Urothelium cell line (cell line): ENCODE measurements at places on chromosomes 1 and 21.

DNA sequence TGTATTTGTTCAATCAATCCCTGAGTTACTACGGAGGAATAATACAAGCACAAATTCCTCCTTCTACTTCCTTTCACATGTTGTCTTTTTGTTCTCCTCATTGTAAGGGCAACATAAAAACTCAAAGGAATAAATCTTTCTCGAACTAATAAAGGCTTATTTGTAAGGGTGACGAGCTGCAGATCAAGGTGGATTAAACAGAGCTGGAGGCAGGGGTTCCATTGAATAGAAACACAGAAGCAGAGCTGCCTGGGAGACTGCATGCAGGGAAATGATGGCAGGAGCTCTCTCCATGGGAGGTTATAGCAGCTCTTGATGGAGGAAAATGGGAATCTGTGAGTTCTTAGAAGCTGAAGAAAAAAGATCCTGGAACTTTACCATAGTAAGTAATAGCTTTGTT lies 160.2 kb downstream of the CYYR1 start:
- DNase-seq = no peak

GRCh38 chr1:112054510-112054909 lies 65.0 kb upstream of the KCND3 start:
- DNase-seq = no peak

- peak; percentile 71 for DNase-seq
These were observed 108.3 kb downstream of the HIVEP3 start for GRCh38 chr1:41810446-41810845.

DNA sequence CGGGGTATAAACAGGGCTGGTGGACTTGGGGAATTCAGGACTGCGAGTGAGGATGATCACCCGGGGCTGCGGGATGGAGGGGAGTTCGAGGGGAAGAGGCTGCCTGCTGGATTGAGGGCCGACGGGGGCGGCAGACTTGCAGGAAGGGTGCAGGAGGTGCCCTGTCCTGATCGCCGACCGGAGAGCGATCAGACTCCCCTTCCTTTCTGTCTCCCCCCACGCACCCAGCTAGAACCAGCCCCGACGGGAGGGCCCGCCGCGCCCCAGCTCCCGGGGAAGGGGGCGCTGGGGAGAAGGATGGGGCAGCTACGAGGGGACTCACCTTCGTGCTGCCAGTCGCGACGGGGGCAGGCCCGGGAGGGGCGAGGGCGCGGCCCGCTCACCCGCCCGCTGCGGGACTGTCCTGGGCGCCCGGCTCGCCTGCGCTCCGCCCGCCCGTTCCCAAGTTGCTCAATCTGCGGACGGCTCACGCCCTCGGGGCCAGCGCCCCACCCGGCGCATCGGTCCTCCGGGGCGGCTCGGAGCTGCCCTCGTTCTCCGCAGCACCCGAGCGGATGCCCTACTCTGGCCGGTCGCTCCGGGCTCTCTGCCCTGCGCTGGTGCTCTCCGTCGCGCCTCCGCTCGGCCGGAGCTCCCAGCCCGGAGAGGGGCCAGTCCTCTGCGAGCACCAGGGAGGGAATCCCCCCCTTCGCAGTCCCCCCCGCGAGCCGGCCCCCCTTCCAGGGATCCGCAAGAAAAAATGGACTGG lies at the start of gene RSPO1:
Gene RSPO1, minus strand, starts transcription at position 649 of the 748 bp plus-strand sequence. CDS start 5,231 bp downstream, outside the sequence.
- DNase-seq = peak; percentile 52

DNA sequence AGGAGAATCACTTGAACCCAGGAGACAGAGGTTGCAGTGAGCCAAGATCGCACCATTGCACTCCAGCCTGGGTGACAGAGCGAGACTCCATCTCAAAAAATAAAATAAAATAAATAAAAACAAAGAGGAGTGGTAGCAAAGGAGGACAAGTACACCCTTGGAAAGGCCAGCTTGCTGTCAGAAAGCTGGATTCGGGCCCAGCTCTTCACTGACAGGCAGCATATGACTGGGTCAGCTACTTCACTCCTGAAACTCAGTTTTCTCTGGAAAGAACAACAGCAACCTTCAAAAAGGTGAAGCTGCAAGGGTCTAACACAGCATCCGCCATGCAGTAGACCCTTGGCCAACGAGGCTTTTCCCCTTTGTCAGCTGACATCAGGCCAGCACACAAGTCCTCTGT lies 156.0 kb upstream of the TIAM1 start:
- DNase-seq = no peak

DNA sequence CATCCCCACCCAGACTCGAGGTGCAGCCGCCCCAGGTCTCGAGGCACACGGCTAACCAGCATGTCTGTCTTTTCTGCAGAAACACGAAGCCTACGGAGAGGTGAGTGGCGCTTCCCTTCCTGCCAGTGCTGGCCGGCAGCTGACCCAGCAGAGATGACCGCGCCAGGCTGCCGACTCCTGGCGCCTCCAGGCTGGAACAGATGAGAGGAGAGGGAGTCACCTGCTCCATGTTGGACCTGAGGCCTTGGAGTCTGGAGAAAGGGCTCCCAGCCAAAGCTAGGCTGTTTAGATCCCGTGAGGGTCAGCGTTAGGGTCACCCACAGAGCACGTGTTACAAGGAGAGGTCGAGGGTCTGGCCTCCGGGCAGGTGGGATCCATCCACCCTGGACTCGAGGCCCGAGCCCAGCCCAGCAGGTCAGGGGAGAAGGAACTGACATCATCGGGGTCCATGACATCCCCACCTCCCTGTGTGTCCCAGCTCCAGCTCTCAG lies 14.9 kb downstream of the COL6A2 start:
- no peak for DNase-seq

- no peak for DNase-seq
These were observed 10.4 kb upstream of the IFNAR2 start for GRCh38 chr21:33219300-33219699.

DNA sequence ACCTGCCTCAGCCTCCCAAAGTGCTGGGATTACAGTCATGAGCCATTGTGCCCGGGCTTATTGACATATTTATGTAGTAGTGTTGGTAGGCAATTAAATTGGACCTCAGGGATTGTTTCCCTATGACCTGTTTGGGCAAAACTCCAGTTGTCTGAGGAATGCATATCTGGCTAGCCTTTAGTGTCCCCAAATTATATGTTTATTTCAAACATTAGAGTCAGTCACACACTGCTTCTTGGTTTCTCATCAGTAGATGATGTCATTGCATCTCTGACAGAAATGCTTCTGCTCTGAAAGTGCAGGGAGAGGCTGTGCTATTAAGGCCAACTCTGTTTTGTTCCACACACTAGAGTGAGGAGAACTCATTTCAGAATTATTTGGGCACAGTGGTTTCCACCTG lies 12.5 kb downstream of the PIP5K1A start:
- no peak for DNase-seq

- no peak for DNase-seq
These were observed 35.2 kb upstream of the KCNJ15 start for GRCh38 chr21:38221594-38221993.

GRCh38 chr1:40610156-40610555 lies 55.3 kb downstream of the RIMS3 start:
- no peak for DNase-seq

DNA sequence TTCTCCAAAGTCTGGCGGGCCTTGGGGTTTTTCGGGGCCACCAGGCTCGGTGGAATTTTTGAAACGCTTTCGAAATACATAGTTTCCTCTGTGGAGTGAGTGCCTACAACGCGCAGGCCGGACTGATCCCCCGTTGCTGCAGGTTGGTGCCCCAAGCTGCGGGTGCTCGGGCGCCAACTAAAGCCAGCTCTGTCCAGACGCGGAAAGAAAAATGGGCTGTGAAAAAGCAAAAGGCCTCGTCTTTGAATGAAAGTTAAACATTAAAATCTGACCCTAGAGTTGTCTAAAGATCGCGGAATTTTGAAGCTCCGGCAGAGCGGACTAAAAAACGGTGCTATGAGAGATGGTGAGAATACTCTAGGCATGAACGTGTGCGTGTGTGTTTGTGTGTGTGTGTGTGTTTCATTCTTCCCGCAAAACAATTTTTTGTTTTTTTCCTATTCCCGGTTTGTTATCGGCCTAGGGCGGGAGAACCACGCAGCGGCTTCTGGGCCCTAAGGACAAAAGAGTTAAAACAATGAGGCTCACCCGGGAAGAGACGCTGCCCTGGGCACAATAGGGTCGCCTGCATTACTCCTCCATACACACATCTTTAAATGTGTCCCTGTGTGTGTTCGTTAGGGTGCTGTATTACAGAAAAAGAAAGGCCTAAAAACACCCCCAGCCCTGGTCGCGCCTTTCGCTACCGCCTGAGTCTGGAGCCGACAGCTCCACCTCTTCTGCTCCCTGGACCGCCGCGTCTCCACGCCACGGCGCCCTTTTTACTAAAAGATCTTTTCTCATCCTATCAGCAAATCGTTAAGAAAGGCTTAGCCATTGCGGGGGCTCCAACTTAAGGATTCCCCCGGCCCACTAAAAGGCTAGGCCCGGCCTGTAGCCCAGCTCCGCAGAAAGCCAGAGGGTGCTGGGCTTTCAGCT lies 3.2 kb downstream of the TBX15 start:
- DNase-seq = no peak

DNA sequence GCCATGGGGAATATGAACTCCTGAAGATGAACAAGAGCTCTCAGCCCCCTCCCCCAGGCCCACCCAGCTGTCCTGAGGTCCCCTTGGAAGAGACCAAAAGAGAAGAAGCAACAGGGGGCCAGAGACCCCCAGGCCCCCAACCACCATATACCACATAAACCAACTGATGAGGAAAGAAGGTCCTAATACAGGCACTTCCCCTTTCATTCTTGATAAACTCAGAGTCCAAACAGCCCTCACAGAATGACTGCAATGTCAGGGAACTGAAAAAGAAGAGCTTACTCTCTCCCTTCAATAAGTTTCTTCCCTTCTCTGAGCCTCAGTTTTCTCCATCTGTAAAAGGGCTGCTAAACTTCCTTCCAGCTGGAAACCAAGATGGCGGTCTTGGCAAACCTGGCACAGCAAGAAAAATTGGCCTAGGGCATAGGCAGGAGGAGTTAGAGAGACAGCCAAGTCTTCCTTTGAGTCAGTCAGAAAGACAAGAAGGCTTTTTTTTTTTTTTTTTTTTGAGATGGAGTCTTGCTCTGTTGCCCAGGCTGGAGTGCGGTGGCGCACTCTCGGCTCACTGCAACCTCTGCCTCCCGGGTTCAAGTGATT lies 90.5 kb downstream of the VWA5B1 start:
- DNase-seq = no peak

GRCh38 chr1:109995536-109995935 lies 11.0 kb downstream of the AHCYL1 start:
- DNase-seq = no peak

DNA sequence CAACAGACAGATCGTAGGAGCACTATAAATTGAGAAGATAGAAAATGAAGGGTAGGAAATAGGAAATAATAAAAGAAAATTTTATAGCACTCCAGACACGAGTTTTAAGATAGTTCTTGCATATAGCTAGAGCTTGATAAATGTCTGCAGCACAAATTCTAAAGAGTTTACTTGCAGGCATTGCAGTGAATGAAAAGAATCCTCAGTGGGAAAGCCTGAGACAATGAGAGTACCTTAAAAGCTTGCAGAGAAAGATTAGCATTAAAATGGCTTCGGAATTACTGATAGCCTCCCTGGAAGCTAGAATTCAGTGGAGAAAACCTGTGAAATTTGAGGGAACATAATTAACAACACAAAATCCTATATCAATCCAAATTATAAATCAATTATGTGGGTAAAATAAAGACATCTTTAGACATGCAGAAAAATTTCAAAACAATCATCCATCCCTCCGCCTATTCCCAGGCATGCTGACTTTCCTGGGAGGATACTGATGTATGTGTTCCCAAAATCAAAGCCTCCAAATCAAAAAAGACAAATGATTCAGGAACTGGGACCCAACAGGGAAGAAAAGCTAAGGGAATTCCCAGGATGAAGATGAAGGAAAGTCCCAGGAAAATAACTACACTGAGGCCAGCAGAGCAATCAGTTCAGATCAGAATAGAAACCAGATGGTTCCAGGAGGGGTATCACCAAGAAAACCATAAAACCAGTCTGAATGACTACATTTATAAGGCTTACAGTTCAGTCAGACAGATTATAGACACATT lies 305.9 kb upstream of the USP25 start:
- DNase-seq = no peak

GRCh38 chr21:42507418-42507817 lies 6.2 kb upstream of the SLC37A1 start:
- DNase-seq = no peak

GRCh38 chr1:82632155-82632554 lies 831.4 kb downstream of the ADGRL2 start:
- no peak for DNase-seq

DNA sequence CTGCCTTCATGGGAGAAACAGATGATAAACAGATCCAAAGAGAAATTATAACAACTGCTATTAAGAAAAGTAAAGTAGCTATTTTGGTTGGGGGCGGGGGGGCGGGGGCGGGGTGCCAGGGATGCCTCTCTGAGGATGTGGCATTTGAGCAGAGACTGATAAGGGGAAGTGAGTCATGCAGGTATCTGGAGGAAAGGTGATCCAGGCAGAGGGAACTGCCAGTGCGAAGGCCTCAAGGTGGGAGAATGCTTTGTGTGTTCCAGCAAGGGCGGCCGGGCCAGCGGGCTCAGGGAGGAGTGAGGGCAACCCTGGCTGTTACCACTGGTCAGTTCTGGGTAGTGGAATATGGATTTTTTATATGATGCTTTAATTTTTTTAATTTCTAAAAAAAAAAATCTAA lies 7.0 kb upstream of the TNFRSF1B start:
- peak; percentile 44 for DNase-seq

DNA sequence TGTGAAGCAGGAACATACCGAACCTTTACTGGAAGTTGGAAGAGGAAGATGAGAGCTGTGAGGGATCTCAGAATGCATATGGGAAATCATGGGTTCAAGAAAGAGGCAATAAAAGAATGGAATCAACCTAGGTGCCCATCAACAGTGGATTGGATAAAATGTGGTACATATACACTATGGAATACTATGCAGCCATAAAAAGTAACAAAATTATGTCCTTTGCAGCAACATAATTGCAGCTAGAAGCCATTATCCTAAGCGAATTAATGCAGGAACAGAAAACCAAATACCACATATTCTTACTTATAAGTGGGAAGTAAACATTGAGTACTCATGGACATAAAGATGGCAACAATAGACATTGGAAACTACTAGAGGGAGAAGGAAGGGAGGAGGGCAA lies 40.4 kb downstream of the NIBAN1 start:
- DNase-seq = no peak

DNA sequence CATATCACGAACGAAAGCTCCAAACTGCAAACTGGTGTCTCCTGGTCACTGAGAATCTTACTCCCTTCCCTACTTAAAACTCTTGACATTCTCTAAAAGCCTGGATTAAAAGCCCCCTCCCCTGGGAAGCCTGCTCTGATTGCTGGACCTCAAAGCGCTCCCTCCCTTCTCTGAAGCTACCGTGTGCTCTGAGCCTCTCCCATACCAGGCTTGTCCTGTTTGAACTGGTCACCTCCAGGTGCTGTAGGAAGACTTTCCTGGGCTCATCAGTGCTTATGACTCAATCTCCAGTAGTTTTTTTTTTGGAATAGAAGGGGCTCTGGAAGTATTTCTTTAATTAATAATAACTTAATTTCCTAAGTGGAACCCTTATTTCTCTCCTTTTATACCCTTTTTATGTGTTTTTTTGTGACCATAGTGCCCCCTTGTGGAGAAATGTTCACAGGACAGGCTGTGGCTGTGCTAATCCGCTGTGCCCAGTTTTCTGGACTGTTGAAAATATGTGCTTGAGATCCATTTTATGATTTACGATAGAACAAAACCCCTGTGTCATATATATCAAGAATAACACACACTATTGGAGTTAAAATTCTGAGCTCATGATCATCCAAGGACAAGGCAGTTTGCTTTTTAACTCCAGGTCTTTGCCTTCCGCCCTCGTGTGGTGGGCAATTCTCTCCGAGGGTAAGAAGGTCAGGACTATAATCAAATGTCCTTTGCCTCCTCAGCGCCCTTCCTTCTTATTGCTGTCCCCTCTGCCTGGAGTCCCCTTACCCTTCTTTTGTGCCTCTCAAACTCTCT lies 16.9 kb downstream of the MTARC1 start:
- peak; percentile 51 for DNase-seq
